Endodermal cell (in vitro differentiated cells): ENCODE measurements at places on chromosomes 1 and 21. TPM values are rescaled to one million over a fixed set of nuclear protein-coding genes. Genes with fewer than 3 reads are reported as not detected.

DNA sequence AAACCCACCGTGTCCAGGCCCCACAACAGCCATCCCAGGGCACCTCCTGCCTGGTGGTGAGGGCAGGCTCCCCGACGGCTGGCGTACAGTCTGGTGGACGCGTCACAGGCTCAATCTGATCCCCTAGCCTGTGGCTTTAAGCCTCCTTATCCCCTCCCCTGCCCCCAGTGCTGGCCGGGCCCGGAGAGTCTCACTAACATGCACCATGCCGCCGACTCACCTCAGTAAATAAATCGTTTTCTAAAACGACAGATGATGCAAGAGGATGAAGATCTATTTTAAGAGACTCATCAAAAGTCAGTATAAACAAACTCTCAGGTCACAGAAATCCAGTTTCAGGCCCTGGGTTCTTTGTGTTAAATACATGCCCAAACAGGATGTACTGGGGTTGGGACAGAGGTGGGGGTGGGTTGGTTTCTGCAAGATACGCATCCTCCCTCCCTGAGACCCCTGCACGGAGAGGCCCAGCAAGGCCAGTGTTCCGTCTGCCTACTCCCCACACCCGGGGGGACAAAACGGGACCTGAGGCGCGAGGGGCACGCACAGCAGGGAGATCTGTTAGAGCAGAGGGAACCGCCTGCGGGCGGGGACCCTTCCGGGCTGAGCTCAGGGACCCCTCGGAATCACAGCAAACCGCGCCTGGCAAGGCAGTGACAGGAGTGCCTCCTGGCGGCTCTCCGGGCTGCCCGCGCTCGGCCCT is 3.1 kb downstream of the PANK4 start:
- H3K4me1 ChIP-seq, result no peaks in the 10 kb centered on the region
- H3K36me3 ChIP-seq, result peaks cover 24% of the 10 kb centered on the region
- H3K27me3 ChIP-seq, result peaks cover 17% of the 10 kb centered on the region
- no peak overlapping the region for H3K4me3 ChIP-seq

- peaks cover 71% of the 10 kb centered on the region for H3K27me3 ChIP-seq
- H3K27ac ChIP-seq, result no peak overlapping the region
- H3K36me3 ChIP-seq, result no peaks in the 10 kb centered on the region
Observed at GRCh38 chr1:44062656-44063179, 31.5 kb upstream of the SLC6A9 start.

GRCh38 chr1:159798893-159799292 is 3.3 kb upstream of the FCRL6 start:
- H3K36me3 ChIP-seq, result no peaks in the 10 kb centered on the region
- H3K27ac ChIP-seq, result no peak overlapping the region
- peak; percentile 90 for DNase-seq
- H3K4me3 ChIP-seq, result no peak overlapping the region
- H3K27me3 ChIP-seq, result peaks cover 42% of the 10 kb centered on the region

GRCh38 chr1:28579401-28579800 is 12.7 kb upstream of the RAB42 start:
- peaks cover 45% of the 10 kb centered on the region for H3K36me3 ChIP-seq
- H3K4me3 ChIP-seq, result peak overlapping the region; percentile 93
- no peak for DNase-seq
- H3K27me3 ChIP-seq, result peaks cover 6% of the 10 kb centered on the region
- H3K27ac ChIP-seq, result no peak overlapping the region

TPTE gene
- total RNA-seq, result not detected in 2 replicates

TSEN15 gene
- total RNA-seq, result 20.4 and 20.5 TPM in 2 replicates

- no peak overlapping the region for H3K4me3 ChIP-seq
- no peaks in the 10 kb centered on the region for H3K27me3 ChIP-seq
- no peak overlapping the region for H3K27ac ChIP-seq
- DNase-seq, result no peak
Observed at GRCh38 chr1:85495556-85495955, 30.6 kb upstream of the DDAH1 start.

DNA sequence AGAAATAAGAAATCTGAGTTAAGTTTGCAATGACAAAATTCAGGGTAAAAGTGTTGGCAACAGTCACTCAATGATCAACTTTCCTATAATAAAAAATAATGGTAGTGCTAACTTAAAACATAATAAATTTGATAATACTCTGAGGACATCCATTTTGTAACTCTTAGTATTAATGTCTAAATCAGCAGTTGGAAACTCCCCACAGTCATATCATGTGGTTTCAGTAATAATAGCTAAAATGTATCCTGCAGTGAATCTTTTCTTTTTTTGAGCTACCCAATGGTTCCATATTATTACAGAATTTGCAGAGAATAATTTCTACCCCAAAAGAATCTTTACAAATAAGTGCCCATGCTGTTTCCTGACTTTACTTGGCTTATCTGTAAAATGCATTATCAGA is 286.7 kb downstream of the PTPRC start:
- H3K27ac ChIP-seq, result no peak overlapping the region
- H3K27me3 ChIP-seq, result no peaks in the 10 kb centered on the region
- no peaks in the 10 kb centered on the region for H3K4me1 ChIP-seq
- no peaks in the 10 kb centered on the region for H3K36me3 ChIP-seq

GRCh38 chr1:33177996-33178540 is 3.8 kb downstream of the TRIM62 start:
- DNase-seq, result peak; percentile 14
- no peak overlapping the region for H3K4me3 ChIP-seq
- H3K27ac ChIP-seq, result no peak overlapping the region
- no peaks in the 10 kb centered on the region for H3K4me1 ChIP-seq
- peaks cover 12% of the 10 kb centered on the region for H3K27me3 ChIP-seq

DMBX1 gene
- 5.6 and 5.7 TPM in 2 replicates for total RNA-seq

DNA sequence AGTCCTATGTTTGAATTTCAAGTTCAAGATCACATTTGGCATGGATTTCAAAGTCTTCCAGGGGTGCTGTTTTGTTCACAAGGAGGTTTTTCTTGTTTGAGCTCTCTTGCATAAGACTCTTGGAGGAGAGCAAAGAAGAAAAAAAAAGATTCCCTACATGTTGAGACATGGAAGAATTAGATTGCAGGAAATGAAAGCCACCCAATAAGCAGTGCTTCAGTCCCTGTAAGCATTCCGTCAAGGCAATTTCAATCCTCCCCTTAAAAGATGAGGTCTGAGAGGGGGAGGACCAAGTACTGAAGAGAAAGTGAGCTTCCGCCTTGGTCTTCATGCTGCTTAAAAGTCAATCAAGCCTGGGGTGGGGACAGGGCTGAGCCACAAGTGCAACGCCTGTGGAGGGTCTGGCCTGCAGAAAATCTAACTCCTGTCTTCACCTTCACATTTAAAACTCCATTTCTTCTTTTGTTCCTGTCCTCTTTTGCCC is 50.2 kb downstream of the LPAR3 start:
- H3K36me3 ChIP-seq, result no peaks in the 10 kb centered on the region
- no peaks in the 10 kb centered on the region for H3K27me3 ChIP-seq
- no peak for DNase-seq
- H3K4me1 ChIP-seq, result no peaks in the 10 kb centered on the region
- H3K4me3 ChIP-seq, result no peak overlapping the region
- no peak overlapping the region for H3K27ac ChIP-seq

DNA sequence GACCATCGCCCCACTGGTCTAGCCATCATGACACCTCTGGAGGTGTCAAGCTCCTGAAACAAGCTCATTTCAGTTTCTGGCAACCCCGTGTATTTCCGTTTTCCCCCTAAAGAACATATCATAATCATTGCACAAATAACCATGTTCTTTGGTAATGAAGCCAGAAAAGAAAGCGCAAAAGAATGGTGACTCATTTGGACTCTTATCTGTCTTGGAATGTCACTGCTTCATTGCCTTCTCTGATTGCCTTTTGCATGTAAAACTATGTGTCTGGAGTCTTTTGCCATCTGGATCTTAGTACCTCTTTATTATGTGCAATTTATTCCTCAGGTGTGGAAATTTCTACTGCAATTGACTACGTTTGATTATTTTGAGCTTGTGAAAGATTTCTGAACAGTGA is 110.5 kb downstream of the COLGALT2 start:
- no peaks in the 10 kb centered on the region for H3K36me3 ChIP-seq
- DNase-seq, result no peak
- H3K27ac ChIP-seq, result no peak overlapping the region
- no peak overlapping the region for H3K4me3 ChIP-seq
- H3K4me1 ChIP-seq, result no peaks in the 10 kb centered on the region

DAB1 gene
- 36.2 and 37.5 TPM in 2 replicates for total RNA-seq

DNA sequence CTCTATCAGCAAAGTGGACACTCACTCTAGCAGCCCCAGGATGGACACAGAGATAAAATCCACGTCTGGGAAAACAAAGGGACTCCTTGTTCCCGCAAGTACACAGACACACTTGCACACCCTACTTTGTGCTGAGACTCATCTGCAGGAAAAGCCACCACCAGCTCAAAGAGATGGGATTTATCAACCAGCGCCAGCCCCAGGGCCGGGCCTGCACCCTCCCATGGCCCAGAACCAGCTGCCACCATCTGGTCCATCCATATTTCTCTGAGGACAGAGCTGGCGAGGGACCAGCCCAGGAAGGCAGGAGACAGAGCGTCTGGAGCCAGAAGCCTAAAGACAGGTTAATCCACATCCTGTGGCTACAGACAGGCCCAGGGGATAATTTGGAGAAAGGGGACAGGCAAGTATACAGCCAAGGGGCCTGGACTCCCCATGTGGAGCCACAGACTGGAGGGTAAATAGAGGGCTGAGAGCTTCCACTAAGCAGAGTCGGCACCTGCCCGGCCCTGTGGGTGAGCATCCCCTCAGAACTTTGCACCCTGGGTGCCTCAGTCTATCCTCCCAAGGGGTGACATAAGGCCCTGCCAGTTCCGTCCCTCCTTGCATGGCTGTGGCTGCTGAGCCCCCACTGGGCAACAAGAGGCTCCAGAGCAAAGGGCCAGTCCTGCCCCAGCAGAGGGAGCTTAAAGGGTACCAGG is 233.9 kb downstream of the PTPRU start:
- H3K4me1 ChIP-seq, result peaks cover 24% of the 10 kb centered on the region
- H3K27me3 ChIP-seq, result no peaks in the 10 kb centered on the region
- H3K36me3 ChIP-seq, result no peaks in the 10 kb centered on the region
- no peak overlapping the region for H3K4me3 ChIP-seq
- no peak overlapping the region for H3K27ac ChIP-seq

CHODL gene
- total RNA-seq, result 3.1 to 4.5 TPM (median 4.2 TPM) in 3 replicates

GRCh38 chr1:55362558-55362957 is 147.4 kb upstream of the USP24 start:
- no peak for DNase-seq
- peaks cover 5% of the 10 kb centered on the region for H3K27me3 ChIP-seq
- no peaks in the 10 kb centered on the region for H3K36me3 ChIP-seq
- no peak overlapping the region for H3K27ac ChIP-seq

- no peaks in the 10 kb centered on the region for H3K36me3 ChIP-seq
- DNase-seq, result no peak
- H3K4me3 ChIP-seq, result no peak overlapping the region
- H3K4me1 ChIP-seq, result no peaks in the 10 kb centered on the region
- H3K27ac ChIP-seq, result no peak overlapping the region
Observed at GRCh38 chr1:245693941-245694752, 539.4 kb downstream of the KIF26B start.

SLC5A3 gene
- total RNA-seq, result 20.2 to 42.5 TPM (median 41.9 TPM) in 3 replicates

- H3K36me3 ChIP-seq, result no peaks in the 10 kb centered on the region
- peaks cover 19% of the 10 kb centered on the region for H3K27me3 ChIP-seq
- H3K4me1 ChIP-seq, result no peaks in the 10 kb centered on the region
Observed at GRCh38 chr1:76867342-76868130, at the start of gene ST6GALNAC5. ST6GALNAC5 (plus strand) TSS chr1:76867480.

DNA sequence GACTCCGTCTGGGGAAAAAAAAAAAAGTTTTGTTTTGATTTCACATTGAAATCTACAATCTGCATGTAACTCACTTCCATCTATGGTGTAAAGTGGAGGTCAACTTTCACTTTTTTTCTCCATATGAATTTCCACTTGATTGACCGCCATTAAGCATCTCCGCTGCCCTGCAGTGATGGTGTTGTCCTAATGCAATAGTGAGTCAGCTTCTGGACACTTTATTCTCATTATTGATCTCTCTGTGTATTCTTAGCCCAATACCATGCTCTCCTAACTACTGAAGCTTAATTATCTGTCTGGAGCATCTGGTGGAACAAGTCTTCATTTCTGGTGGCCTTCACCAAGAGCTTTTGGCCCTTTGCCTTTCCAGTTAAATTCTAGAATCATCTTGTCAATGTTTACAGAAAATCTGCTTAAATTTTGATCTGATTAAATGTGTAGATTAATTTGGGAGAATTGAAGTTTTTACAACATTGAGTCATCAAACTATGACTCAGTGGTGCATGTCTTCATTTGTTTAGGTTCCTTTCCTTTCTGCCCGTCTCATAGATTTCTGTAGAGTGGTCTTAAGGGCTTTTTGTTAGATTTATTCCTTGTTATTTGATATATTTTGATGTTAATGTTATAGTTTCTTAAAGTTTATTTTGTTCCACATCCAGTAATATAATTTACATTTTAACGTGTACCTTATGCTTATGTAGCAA is 181.5 kb downstream of the PRDM2 start:
- H3K4me1 ChIP-seq, result no peaks in the 10 kb centered on the region
- H3K4me3 ChIP-seq, result no peak overlapping the region
- peaks cover 44% of the 10 kb centered on the region for H3K27me3 ChIP-seq
- H3K27ac ChIP-seq, result no peak overlapping the region
- H3K36me3 ChIP-seq, result no peaks in the 10 kb centered on the region
- DNase-seq, result no peak

DNA sequence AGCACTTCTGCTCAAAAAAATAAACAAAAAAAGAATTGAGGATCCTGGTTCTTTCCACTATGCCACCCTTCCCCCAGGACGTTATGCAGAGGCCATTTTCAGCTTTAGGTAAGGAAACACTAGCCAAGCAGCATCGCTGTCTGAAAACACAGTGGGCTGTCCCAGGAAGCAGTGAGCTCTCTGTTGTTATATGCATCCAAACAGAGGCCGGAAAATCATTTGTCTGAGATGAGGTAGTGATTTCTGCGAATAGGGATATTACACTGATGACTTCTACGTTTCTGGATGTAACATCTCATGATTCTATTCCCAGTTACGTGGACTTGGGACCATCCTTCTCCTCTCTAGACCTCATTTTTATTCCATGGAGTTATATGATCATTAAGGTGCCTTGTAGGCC is 137.2 kb downstream of the OMA1 start:
- no peak overlapping the region for H3K27ac ChIP-seq
- no peak overlapping the region for H3K4me3 ChIP-seq
- no peaks in the 10 kb centered on the region for H3K27me3 ChIP-seq
- no peaks in the 10 kb centered on the region for H3K4me1 ChIP-seq
- H3K36me3 ChIP-seq, result no peaks in the 10 kb centered on the region
